Stimulated activated CD4-positive, alpha-beta T cell treated with anti-CD3 and anti-CD28 coated beads, TNF-alpha, amount 100 ng/mL, for 48 hours (primary cell): ENCODE measurements at places on chromosomes 7 and 10.

GRCh38 chr10:71995449-71995848 is 31.3 kb downstream of the CHST3 start:
- no peak for DNase-seq

GRCh38 chr10:32055478-32056135 is 618 bp downstream of the KIF5B start:
- peak; percentile 27 for DNase-seq

DNA sequence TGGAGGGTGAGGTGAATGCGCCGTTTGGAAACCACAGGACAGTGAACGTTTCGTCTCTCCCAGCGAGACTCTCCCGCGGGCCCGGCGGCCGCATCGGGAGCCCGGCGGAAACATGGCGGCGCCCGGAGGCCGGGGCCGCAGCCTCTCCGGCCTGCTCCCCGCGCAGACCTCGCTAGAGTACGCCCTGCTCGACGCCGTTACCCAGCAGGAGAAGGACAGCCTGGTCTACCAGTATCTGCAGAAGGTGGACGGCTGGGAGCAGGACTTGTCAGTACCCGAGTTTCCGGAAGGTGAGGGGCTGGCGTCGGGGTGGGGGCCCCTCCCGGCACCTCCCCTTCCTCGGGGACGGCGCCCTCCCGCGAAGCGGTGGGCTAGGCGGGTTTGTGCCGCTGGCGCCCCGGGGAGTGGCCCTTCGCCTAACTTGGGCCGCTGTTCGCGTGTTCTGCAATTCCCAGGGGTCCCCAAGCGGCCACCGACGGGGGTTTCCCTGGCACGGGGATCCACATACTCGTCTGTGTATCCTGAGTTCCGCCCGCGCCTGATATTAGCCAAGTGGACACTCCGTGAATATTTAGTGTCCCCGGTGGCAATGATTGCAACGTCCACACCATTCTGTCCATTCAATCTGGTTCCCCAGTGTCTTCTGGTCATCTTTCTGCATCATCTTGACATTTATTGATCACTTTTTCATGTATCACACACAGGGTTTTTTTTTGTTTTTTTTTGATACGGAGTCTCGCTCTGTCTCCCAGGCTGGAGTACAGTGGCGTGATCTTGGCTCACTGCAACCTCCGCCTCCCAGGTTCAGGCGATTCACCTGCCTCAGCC is 514 bp downstream of the NHLRC2 start:
- no peak for DNase-seq

DNA sequence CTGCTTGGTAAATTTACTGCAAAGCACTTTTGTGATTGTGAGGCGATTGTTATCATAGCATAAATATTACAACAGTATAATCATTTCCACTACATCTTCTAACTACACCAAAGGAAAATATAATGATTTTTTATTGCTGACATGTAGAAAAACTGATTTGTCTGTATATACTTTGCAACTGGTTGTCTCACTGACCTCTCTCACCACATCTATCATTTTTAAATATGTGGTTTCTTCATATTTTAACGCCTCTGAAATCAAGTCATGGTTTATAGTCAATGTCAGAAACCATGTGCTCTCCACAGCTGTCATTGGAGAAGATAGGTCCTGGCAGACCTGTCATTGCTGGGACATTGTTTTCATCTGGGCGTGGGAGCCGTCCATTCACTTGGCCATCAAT is 315.4 kb upstream of the KLF6 start:
- no peak for DNase-seq

GRCh38 chr10:80137920-80138319 is 5.4 kb downstream of the PLAC9 start:
- no peak for DNase-seq

DNA sequence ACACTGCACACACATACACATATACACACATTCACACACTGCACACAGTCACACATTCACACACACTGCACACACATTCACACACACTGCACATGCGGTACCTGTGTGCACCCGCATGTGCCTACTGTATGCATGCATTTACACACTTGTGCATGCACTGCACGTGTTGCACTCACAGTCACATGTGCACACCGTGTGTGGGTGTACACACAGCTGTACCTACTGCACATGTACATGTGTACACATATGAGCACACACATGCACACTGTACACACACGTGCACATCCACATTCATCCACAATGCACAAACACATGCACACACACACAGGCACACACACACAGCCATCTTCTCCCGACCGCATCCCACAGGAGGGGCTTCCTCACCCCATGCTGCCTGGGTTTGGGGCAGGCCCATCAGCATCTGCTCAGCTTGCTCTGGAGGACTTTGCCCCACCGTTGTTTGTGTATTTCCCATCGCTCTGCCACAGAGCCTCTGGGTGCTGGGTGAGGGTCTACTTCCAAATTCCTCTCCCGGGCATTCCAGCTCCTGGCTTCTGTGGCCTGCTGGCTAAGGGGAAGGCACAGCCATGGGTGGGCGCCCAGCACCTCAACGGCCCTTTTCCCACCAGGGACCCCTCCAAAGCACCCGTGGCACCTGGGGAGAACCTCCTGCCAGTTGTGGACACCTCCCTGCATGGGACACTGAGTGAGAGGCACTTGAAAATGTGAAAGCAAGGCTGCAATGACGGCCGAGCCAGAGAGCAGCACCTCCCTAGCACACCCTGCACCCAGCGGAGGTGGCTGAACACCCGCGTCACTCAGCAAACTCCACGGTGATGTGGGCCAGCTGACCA is 324.3 kb downstream of the PTPRN2 start:
- no peak for DNase-seq

DNA sequence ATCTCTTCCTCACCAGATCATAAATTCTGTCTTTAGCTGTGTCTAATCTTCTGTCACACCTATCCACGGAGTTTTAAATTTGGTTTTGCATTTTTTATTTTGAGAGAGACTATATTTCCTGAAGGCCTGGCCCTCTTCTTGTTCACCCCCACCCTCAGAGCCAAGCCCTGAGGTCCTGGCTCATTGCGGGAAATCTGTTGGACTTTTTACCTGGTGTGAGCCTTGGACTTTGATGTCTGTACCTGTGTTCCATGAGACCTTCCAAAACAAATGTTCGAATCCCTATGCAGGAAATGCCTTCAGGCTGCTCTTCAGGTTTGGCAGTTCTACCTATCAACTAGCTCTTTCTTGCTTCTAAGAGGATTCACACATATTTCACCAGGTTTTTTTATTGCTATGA is 175.2 kb upstream of the GRB10 start:
- DNase-seq, result no peak

DNA sequence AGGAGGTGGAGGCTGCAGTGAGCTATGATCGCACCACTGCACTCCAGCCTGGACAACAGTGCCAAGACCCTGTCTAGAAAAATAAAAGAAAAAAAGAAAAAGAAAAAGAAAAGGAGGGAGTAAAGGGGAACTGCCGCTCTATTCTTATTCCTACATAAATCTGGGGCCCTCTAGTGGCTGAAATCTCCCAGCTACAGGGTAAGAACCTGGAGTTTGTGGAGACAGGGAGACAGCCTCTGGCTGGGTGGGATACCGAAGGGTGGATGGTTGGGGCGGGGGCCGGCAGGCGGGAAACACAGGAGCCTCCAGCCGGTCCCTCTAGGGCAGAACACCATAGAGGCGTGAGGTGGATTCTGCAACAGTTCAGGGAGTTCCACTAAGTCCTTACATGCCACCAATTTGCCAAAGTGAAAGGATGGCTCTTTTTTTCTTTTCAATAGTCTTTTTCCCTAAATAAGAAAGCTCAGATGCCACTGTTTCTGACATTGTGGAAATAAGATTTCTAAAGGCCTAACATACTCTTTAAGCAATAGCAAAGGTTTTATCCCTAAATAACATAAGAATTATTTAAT is 117.3 kb downstream of the SVIL start:
- no peak for DNase-seq

- no peak for DNase-seq
Observed at GRCh38 chr7:98990356-98990755, 112.0 kb downstream of the TRRAP start.

DNA sequence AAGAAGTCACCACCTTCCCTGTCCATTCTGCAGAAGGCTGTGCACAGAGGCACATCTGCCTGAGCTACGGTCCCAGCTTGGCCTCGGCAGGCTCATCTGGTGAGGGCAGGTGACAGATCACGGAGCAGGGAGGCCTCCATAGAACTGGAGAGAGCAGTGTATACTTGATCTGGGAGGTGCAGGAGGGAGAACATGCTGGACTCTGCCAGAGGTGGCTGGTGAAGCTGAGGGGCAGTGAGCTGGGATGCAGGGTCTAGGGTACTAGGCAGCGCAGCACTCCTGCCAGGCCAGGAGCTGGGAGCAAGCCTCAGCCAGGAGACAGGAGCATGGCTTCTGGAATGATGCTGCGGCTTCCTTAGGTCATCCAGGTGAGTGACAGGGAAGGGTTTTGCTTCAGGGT is 553.0 kb downstream of the TCERG1L start:
- DNase-seq, result no peak

- DNase-seq, result no peak
Observed at GRCh38 chr7:122344303-122344620, 39.7 kb upstream of the FEZF1 start.

DNA sequence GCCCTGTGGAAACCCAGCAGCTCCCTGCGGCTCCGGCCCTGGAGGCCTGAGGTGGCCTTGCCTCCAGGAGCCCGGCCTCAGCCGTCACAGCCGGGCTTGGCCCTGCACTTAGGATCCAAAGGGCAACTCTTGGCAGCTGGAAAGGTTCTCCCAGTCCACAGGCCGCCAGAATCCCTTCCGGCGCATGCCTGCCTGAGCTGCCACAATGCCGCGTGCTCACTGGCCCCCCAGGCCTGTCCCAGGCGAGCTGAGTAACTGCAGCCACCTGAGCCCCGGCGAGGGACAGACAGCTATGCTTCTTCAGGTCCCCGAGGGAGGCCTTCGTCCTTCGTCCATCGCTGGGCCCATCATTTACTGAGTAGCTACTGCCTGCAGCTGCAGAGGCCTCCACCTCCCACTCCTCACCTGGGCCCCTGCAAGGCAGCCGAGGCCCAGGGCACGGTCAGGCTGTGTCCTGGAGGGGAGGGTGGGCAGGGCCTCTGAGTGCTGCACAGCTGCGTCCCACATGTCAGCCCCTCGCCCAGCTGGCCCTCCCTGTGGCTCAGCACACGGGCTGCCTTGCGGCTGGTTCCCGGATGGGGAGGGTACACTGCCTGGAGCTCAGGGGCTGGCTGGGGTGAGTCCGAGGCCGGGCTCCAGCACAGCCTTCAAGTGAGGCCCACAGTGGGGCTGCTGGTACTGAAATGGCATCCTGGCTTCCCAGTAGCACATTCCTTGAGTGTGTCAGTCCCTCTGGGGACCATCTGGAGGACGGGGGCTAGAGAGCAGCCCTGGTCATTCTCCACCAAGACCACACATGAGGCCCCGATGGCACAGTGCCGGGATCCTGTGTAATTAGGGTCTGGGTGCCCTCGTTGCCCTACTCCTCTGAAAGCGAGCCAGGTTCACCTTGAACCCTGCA is 172.5 kb downstream of the ELFN1 start:
- no peak for DNase-seq

- no peak for DNase-seq
Observed at GRCh38 chr7:70457883-70458680, 673.9 kb upstream of the GALNT17 start.

DNA sequence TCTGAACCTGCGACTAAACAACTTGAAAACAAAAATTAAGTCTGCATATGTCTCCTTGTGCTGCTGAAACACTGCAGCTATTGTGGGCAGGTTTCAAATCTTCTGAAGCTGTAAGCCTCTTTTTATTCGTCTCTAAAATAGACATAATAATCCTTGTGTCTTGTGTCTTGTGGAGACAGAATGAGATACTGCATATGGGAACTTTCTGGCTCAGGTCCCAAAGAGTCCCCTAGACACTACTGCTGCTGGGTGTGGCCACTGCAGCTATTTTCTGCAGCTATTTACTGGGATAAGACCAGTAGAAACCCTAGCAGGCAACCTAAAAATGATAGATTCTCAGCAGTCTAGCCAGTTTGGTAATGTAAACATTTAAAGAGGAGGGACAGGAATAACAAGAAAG is 252.0 kb downstream of the ELMO1 start:
- DNase-seq, result no peak

DNA sequence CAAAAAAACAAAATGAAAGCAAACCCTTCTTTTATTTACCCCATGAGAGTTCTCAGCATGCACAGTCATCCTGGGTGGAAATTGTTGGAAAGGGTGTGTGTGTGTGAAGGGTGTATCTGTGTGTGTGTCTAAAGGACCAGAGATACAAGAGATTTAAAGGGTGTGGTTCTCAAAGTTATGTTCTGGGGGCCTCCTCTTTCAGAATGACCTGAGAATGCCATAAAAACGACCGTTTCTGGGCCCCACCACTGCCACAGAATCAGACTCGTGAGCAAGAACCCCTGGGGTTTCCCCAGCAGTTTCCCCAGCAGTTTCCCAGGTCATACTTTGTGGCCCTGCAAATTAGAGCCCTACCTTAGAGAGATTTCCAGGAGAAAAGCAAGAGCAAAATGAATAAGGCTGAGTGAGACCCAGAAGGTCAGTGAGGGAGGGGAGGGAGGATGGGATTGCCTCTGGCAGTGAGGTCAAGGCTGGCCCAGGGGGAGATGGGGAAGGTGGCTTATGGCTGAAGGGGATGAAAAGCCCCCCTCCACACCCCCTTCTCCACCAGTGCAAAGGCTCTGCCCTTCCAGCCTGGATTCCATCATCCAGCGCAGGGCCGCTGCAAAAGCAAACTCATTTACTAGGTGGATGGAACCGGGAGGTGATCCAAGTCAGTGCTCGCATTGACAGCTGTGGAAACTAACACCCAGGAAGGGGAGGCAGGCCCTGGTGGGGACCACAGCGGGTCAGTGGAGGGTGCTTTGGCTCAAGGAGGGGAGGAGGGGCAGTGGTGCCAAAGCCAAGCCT is 10.2 kb downstream of the PYROXD2 start:
- no peak for DNase-seq

- no peak for DNase-seq
Observed at GRCh38 chr7:157893535-157894044, 556.8 kb downstream of the DNAJB6 start.

GRCh38 chr10:6815346-6815745 is 235.3 kb upstream of the PRKCQ start:
- no peak for DNase-seq

DNA sequence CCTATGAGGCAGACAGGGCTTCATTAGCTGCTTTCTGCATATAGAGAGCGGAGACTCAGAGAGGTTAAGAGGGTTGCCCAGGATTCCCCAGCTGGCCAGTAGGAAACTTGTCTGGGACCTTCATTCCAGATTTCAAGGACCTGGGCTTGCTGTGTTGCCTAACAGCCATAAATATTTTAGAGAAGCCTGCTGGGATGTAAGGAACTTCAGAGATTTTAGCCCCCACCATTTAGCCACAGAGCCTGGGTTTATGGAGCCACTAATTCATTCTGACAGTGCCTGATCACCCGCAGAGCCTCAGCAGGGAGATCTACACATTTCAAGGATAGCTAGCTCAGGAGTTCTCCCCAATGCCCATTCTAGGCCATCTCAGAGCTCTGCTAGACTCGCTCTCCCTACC is 56.6 kb upstream of the TRUB1 start:
- no peak for DNase-seq

- no peak for DNase-seq
Observed at GRCh38 chr10:118042827-118043242, 3.9 kb downstream of the RAB11FIP2 start.

- no peak for DNase-seq
Observed at GRCh38 chr7:18939771-18940592, 177.5 kb downstream of the TWIST1 start.

GRCh38 chr10:30865141-30865926 is 166.3 kb downstream of the ZNF438 start:
- no peak for DNase-seq
